ENCODE measurements at places on chromosomes 12 and 14. TPM values are rescaled to one million over a fixed set of nuclear protein-coding genes. Genes with fewer than 3 reads are reported as not detected.

MAP1LC3B2 gene
- 1.8 TPM for total RNA-seq

PIWIL1 gene
- total RNA-seq, result not detected

GXYLT1 gene
- 5.4 TPM for total RNA-seq

KRT2 gene
- total RNA-seq, result not detected

ENDOU gene
- total RNA-seq, result not detected

PCED1B gene
- 0.12 TPM for total RNA-seq

CDH24 gene
- 3.5 TPM for total RNA-seq

PRB2 gene
- total RNA-seq, result not detected

TAS2R7 gene
- not detected for total RNA-seq

IGF1 gene
- total RNA-seq, result 0.09 TPM

LTBR gene
- total RNA-seq, result 261 TPM

CMKLR1 gene
- total RNA-seq, result 6.8 TPM

BDKRB2 gene
- total RNA-seq, result 3.1 TPM

SLC4A8 gene
- total RNA-seq, result under 0.01 TPM

EMP1 gene
- total RNA-seq, result 472 TPM

OAS1 gene
- total RNA-seq, result 2.7 TPM

ANO2 gene
- total RNA-seq, result not detected

SYNDIG1L gene
- total RNA-seq, result not detected

GPX2 gene
- total RNA-seq, result not detected

CDC42BPB gene
- 62.5 TPM for total RNA-seq

AMDHD1 gene
- not detected for total RNA-seq

TUNAR gene
- not detected for total RNA-seq

ST8SIA1 gene
- 0.93 TPM for total RNA-seq

CLEC6A gene
- not detected for total RNA-seq

KRT73 gene
- not detected for total RNA-seq

USP44 gene
- 0.09 TPM for total RNA-seq

MLXIP gene
- total RNA-seq, result 18.0 TPM

SYCP3 gene
- total RNA-seq, result not detected

LMNTD1 gene
- not detected for total RNA-seq

C12orf43 gene
- 8.5 TPM for total RNA-seq

BCDIN3D gene
- 3.6 TPM for total RNA-seq

COX8C gene
- total RNA-seq, result not detected

ACVRL1 gene
- total RNA-seq, result 125 TPM

CCDC197 gene
- not detected for total RNA-seq

SYT1 gene
- total RNA-seq, result 1.9 TPM

GPR162 gene
- total RNA-seq, result 3.7 TPM

TRPV4 gene
- 1.9 TPM for total RNA-seq

KANSL2 gene
- 40.3 TPM for total RNA-seq

All from pericardium fibroblast (primary cell).